Posterior vena cava (tissue), 2 donors: ENCODE measurements at places on chromosomes 13 and 19. TPM values are rescaled to one million over a fixed set of nuclear protein-coding genes. Genes with fewer than 3 reads are reported as not detected.

GRCh38 chr13:43289470-43290255 is 266.3 kb downstream of the DNAJC15 start:
- no peak for DNase-seq

The C19orf73 gene
- 0.81 TPM for total RNA-seq

The NAPSA gene
- 0.37 TPM for total RNA-seq

The BEST2 gene
- not detected for total RNA-seq

DNA sequence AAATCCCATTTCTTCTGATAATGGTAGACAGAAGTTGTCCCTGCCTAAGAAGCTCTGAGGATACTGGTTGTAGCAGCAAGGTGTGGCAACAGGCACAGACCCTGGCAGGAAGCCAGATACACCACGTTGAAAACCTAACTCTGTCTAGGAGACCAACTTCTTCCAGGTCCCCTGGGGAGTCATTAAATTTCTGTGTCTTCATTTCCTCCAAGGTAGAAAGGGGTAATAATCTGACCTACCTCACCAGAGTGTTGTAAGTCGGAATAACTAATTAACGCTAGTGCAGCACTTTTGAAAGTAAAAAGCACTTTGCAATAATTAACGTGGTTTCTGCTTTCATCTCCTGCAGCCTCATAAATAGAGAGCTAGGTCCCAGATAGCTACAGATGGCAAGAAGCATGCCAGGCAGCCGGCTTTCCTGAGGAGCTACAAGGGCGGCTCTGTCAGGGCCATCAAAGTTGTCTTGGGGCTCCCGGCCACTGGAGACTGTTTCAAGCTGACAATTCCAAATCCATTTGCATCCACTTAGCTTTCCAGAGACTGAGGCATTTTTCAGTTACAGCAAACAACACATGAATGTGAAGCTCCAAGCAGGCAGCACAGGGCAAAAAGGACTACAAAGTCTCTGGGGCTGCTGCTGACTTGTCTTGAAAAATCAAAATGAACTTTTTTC is 176.2 kb downstream of the FOXO1 start:
- DNase-seq: no peak
